ENCODE measurements at places on chromosomes 11 and 22. TPM values are rescaled to one million over a fixed set of nuclear protein-coding genes. Genes with fewer than 3 reads are reported as not detected.
A peak's percentile ranks its signal among the peaks of the same experiment; 100 is the strongest.

DNA sequence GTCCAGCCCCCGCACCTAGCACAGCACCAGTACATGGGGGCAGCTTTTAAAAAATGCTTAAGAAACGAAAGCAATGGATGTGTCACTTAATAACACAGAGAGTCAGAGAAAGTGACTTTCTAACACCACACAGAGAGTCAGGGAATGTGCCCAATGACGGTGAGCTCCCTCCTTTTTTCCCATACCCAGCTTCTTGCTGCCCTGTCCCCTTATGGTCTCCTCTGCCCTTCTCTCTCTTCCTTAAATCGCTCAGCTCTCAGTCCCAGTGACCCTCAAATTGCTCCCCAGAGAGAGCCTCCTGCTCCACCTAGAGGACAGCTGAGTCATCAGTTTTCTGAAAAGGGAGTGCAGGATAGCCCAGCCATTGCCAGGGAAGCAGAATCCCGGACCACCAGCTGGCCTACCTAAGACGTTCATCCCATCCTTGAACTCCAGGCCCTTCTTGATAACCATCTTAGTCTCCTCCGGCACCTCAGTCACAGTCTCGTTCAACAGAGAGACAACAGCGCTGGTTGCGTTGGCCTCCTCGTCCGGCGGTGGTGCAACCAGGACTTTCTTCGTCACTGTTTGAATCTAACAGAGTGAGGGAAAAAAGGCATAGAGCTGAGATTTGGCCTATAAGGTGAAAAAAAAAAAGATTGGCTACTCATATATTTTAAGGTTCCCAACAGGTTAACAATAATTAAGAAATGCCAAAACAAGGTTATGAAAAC, 113.5 kb downstream of the SLC1A2 start:
- DNase-seq: no peak

GLYAT gene
- 0.39 TPM for total RNA-seq

CSNK2A3 gene
- total RNA-seq: 1.7 TPM

LDLRAD3 gene
- 7.0 TPM for total RNA-seq

DNA sequence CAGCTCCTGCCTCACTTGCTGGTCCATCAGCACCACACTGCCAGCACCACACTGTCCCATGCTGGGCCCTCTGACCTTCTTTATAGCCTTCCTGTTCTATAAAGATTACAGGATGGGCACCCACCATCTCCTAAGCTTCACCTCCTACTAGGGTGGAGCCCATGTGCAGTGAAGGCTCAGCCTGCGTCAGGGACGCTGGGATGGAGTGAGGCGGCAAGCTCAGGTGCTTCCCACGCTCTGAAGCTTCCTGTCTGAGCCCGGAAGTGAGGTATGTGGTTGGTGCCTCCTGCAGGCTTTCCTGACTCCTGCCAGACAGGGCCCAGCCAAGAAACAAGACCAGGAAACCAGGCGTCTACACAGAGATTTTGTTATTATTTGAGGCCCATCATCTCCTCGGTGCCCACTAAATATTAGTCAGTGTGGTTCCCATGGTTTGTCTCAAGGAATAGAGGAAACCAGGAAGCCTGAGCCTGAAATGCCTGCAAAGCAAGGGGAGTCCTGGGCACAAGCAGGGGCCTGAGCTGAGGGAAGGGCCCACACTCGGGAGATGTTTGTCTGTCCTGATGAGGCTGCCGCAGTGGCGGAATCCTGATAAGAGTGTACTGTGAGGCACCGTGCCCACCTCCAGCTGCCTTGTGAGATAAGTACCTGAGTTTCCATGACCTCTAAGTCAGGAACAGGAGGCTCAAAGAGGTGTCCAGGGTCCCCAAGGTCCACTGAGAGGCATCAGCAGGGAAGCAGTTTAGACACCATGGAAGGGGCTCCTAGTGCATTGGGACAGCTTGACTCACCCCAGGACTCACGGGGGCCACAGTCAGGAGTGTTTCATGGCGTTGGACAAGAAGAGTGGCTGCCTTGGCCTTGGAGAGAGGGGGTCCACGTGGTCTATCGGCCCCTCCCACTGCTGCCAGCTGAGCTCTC, 22.0 kb downstream of the RSPH14 start:
- DNase-seq: peak; percentile 8

GRCh38 chr11:70675697-70676374, 277.5 kb downstream of the CTTN start:
- DNase-seq: no peak

DNA sequence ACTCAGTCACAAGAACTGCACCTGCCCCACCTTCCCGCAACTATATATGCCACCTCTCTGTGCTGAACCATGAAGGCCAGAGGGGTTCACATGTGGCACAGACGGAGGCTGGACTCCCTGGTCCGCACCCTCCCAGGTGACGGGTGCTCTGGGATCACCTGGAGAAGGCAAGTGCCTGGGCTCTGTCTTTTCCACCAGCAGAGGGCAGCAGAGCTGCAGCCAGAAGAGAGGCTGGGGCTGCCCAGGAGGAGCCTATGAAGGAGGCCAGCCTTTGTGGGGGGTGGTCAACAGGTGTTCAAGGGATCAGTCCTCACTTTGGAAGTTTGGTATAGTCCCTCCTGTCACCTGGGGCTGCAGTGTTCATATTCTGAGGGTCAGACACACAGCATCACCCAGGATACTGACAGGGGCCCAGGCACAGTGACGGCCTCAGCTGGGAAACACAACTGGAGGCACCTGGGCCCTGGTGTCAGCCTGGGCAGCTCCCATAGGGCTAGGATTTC, 39.2 kb upstream of the IGLL5 start:
- peak; percentile 53 for DNase-seq

GRCh38 chr11:12118949-12119348, 8.6 kb downstream of the MICAL2 start:
- DNase-seq: no peak

- no peak for DNase-seq
Observed at GRCh38 chr11:12757416-12757815, 83.2 kb downstream of the TEAD1 start.

GRCh38 chr22:19797086-19798002, 36.8 kb downstream of the TBX1 start:
- peak; percentile 36 for DNase-seq

- peak; percentile 56 for DNase-seq
Observed at GRCh38 chr11:133947321-133947756, 9.4 kb downstream of the IGSF9B start.

DNA sequence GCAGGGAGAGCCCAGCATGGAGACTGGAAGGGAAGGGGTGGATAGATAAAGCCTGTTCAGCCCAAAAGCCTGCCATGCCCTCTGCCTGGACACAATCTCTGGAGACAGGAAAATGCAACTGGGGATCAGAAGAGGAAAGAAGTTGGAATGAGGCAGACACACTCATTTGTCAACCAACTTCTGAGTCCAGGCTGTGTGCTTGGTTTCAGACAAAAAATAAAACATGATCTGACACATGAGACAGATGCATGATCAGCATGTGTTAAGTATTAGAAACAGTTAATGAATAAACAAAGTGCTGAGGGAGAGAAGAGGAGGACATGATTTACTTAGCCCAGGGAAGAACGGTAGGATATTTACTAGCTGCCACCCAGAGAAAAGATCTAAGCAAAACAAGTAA, 839 bp downstream of the LRRN4CL start:
- DNase-seq: no peak

- no peak for DNase-seq
Observed at GRCh38 chr11:107787733-107788132, 70.9 kb downstream of the SLC35F2 start.

DNA sequence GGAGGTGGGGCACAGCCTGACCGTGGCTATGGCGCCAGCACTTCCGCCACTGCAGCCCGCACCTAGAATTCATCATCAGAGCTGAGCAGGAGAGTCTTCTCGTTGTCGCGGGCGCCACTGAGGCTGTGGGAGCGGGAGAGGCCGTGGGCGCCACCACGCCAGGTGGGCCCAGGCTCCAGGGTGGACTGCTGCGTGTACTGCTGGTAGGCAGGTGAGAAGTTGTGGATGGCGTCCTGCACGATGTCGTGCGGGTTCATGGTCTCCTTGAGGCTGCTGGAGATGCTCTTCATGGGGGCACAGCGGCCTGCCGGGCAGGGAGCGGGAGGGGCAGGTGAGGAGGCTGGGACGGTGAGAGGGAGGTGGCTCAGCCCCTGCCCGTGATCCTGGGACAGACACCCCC, 19.6 kb downstream of the MAFF start:
- DNase-seq: no peak

KRTAP5-4 gene
- total RNA-seq: not detected

SHISA8 gene
- total RNA-seq: 8.5 TPM

- DNase-seq: no peak
Observed at GRCh38 chr22:44449061-44449682, 48.9 kb downstream of the RTL6 start.

- no peak for DNase-seq
Observed at GRCh38 chr11:120392793-120393192, 56.6 kb downstream of the ARHGEF12 start.

GRCh38 chr11:45366619-45367190, 80.6 kb upstream of the SYT13 start:
- no peak for DNase-seq

GRCh38 chr11:43145653-43146052, 166.1 kb upstream of the API5 start:
- DNase-seq: no peak

NCR3LG1 gene
- 3.1 TPM for total RNA-seq

C11orf91 gene
- total RNA-seq: not detected

KRTAP5-2 gene
- not detected for total RNA-seq

RRP8 gene
- 15.8 TPM for total RNA-seq

PLAAT5 gene
- 4.4 TPM for total RNA-seq

GRCh38 chr11:69430566-69430965, 50.9 kb upstream of the LINC01488 start:
- no peak for DNase-seq
